ENCODE measurements at places on chromosomes 16 and 17.

DNA sequence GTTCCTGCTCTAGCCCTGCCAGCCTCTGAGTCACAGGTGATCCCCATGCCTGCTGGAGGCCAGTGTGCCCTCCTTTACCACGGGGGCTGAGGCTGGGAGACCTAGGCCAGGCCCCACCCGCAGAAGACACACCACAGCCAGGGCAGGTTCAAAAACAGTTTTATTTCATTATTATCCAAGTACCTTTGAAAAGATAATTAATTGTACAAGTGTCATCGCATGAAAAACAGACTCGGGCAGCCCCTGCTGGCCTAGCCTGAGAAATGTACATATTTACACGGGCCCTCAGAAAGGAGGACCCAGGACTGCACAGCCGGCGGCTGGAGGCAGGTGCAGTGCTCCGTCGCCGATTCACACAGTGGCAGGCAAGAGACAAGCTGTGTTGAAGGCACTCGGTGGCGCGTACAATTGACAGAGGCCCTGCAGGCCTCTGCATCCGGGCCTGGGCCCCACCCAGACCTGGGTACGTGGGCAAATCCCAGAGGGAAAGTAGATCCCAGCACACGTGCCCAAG lies 4.4 kb downstream of the PDIA2 start:
- DNase-seq: no peak

GRCh38 chr17:60371818-60372510 lies 20.0 kb downstream of the USP32 start:
- DNase-seq: no peak

DNA sequence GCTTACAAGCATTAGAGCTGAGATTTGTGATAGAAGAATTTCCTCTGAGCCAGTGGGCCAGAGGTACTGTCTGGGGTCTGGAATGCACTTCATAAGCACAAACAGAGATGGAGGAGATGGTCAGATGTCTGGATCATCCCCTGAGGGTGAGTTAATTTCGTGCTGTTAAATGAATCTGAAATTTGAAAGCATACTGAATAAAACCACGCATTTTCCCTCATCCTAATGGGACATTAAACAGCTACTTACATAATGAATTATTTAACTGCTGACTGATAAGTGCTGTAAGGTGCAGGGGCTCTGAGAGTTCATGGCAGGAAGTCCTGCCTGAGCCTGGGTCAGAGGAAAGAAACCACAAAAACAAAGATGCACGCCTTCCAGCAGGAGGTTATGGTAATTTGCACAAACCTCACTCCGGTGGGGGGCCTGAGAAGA lies 136.3 kb upstream of the XYLT1 start:
- DNase-seq: no peak

DNA sequence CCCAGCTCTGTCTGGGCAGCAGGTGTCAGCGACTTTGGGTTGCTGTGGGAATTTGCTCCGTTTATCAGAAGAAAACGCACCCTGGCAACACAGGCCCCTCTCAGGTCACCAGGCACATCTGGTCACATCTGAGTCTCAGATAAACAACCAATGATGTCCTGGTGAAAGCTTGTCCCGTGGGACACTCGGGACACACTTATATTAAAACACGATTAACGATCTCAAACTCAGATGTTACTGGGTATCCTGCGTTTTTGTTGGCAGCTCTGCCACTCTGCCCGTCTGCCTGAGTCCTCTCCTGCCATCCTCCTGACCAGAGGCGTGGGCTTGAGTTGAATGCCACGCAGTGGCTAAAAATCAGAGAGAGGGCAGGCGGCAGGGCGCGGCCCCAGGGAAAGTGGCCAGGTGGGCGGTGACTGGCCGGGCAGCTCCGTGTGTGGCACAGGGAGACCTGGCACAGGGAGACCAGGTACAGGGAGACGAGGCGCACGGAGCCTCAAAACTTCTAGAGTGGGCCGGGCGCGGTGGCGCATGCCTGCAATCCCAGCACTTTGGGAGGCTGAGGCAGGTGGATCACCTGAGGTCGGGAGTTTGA lies 2.1 kb downstream of the SECTM1 start:
- no peak for DNase-seq

GRCh38 chr17:41801374-41802271 lies 10.1 kb downstream of the P3H4 start:
- DNase-seq: peak; percentile 57

DNA sequence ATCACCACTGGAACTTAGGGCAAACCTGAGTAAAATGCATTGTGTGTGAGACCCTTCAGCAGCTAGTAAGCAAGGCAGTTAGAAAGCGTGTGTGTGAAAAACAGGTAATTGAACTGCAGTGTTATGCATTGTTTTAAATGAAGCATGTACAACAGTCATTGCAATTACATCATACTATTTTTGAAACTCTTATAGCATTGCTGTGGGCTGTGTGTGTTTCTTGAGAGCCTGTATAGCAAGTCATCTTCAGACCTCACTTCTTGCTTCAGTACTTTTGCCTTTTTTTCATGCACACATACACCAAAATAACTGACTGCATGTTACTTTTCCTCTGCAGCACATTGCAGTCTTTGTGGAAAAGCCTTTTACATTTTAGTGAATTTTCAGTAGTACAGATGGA lies 19.2 kb downstream of the PTRH2 start:
- DNase-seq: no peak

- no peak for DNase-seq
Observed at GRCh38 chr17:74430706-74431567, 951 bp upstream of the GPRC5C start.

- DNase-seq: no peak
Observed at GRCh38 chr16:10280262-10281170, 98.3 kb upstream of the GRIN2A start.

DNA sequence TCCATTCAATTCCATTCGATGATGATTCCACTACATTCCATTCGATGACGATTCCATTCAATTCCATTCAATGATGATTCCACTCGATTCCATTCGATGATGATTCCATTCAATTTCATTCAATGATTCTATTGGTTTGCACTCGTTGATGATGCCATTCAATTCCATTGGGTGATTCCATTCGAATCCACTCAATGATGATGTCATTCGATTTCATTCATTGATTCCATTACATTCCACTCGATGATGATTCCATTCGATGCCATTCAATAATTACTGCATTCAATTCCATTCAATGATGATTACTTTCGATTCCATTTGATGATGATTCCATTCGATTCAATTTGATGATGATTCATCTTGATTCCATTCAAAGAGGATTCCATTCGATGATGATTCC lies 1299.4 kb downstream of the TP53TG3F start:
- no peak for DNase-seq

GRCh38 chr17:17726458-17727060 lies 45.3 kb downstream of the RAI1 start:
- DNase-seq: no peak
